ENCODE measurements at places on chromosomes 13 and 19. TPM values are rescaled to one million over a fixed set of nuclear protein-coding genes. Genes with fewer than 3 reads are reported as not detected.
A peak's percentile ranks its signal among the peaks of the same experiment; 100 is the strongest.

- peaks cover 23% of the 10 kb centered on the region for H3K36me3 ChIP-seq
- no peak overlapping the region for H3K4me3 ChIP-seq
- no peak for DNase-seq
- H3K4me1 ChIP-seq = peaks cover 3% of the 10 kb centered on the region
- no peaks in the 10 kb centered on the region for H3K27me3 ChIP-seq
These were observed 116.6 kb upstream of the MCF2L start for GRCh38 chr13:112852392-112852791.

DNA sequence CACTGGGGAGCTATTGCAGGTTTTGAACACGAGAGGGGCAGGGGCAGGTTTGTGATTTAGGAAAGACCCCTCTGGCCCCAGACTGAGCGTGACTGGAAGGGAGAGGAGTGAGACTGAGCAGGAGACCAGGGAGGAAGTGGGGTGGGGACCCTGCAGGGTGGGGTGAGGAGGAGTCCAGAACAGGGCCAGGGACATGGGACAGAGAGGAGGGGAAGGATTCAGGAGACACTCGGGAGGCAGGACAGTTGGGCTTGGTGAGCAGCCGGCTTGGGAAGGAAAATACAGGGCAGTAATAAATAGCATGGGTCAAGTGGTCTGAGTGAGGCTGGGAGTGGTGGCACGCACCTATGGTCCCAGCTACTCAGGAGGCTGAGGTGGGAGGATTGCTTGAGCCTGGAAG is 9.4 kb downstream of the FOSB start:
- no peak for DNase-seq
- no peak overlapping the region for H3K27ac ChIP-seq
- no peaks in the 10 kb centered on the region for H3K36me3 ChIP-seq
- peaks cover 5% of the 10 kb centered on the region for H3K4me1 ChIP-seq

DNA sequence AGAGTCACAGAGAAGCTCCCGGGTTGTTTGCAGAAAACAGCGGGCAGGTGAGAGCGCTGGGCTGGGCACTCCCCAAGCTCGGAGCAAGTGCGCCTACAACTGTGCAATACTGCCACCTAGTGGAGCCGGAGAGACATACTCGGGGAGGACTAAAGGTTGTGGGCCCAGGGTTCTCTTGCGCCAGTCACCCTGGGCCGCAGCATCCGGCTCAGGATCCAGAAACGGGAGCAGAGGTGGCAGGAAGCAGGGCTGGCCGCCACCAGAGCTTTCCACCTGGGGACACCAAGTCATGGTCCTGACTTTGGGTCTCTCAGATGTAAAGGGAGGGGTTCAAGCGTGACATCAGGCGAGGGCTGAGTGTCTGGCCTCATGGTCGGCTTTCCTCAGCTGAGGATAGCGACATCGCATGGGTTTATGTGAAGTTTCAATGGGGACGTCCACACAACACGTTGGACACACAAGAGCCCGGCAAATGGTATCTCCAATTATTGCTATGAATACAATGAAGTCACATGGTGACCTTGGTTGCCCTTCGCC is 11.2 kb upstream of the KLK4 start:
- no peaks in the 10 kb centered on the region for H3K36me3 ChIP-seq
- H3K4me1 ChIP-seq = no peaks in the 10 kb centered on the region
- H3K27me3 ChIP-seq = peaks cover 63% of the 10 kb centered on the region

Gene GFY
- polyA plus RNA-seq = not detected

DNA sequence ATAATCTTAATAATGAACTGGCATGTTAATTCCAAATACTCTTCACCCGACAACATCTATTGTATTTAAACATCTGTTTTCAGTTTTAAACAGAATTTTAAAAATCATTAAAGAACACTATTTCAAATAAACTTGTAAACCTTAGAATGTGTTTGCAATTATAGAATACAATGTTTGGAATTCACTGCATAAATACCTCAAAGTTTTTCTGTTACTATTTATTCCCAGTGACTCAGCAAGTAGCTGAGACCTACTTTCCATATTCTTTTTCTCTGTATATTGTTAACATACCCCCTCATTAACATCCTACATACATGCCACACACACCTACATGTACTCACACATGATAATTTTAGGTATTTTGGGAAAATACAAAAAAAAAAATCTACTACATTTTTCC is 1134.3 kb downstream of the SLITRK1 start:
- peak overlapping the region; percentile 55 for H3K27ac ChIP-seq
- H3K36me3 ChIP-seq = no peaks in the 10 kb centered on the region
- no peaks in the 10 kb centered on the region for H3K27me3 ChIP-seq
- H3K4me1 ChIP-seq = no peaks in the 10 kb centered on the region

DNA sequence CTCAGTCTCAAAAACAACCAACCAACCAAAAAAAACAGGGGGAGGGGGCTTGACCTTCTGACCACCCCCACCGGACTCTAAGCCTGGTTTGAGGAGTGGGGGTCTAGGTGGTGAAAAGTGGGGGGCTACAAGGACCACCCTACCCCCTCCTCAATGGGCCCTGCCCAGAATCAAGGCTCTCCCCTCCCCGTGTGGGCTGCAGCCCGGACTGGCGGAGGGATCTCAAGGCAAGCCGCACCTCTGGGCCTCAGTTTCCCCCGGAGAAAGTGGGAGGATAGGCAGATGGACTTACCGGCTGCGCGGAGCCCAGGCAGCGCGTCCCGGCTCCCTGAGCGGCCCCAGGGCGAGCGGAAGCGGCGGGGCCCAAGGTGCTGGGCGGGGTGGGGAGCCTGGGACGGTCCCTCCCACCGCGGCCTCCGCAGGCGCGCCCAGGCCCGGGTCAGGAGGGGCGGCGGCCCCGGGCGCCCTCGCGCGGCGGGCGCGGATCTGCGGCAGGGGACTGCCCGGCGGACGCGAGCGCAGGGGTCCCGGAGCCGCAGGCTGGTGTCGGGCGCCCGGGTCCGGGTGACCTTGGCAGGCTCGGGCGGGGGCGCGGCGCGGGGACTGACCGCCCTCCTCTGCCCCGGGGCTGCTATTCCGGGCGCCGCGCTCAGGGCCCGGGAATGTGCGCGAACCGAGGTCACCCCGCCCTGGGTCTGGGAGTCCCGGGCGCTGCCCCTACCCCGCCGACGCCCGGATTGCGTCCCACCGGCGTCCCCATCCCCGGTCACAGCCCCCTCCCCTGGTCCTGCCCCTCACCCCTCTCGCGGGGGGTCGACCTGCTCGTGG is at the start of gene ADAMTSL5:
Gene ADAMTSL5 (minus strand): TSS at position 349 of the 828 bp plus-strand sequence. CDS start 2,076 bp downstream, outside the sequence.
- peak; percentile 68 for DNase-seq
- no peak within 1 kb of the TSS for H3K27ac ChIP-seq
- H3K4me3 ChIP-seq = peak within 1 kb of the TSS; percentile 65
- peaks cover 3% of the 10 kb centered on the region for H3K4me1 ChIP-seq
- H3K36me3 ChIP-seq = no peaks in the 10 kb centered on the region

Gene ZNF264
- polyA plus RNA-seq = 8.8 TPM

GRCh38 chr19:38304866-38305429 is 897 bp downstream of the C19orf33 start:
- H3K27me3 ChIP-seq = no peaks in the 10 kb centered on the region
- H3K36me3 ChIP-seq = peaks cover 6% of the 10 kb centered on the region
- no peak overlapping the region for H3K27ac ChIP-seq
- no peak overlapping the region for H3K4me3 ChIP-seq

- no peaks in the 10 kb centered on the region for H3K36me3 ChIP-seq
- DNase-seq = no peak
- H3K27me3 ChIP-seq = no peaks in the 10 kb centered on the region
- no peak overlapping the region for H3K27ac ChIP-seq
These were observed 180.3 kb downstream of the SLITRK1 start for GRCh38 chr13:83702021-83702420.

Gene MISP3
- polyA plus RNA-seq = 1.6 TPM

DNA sequence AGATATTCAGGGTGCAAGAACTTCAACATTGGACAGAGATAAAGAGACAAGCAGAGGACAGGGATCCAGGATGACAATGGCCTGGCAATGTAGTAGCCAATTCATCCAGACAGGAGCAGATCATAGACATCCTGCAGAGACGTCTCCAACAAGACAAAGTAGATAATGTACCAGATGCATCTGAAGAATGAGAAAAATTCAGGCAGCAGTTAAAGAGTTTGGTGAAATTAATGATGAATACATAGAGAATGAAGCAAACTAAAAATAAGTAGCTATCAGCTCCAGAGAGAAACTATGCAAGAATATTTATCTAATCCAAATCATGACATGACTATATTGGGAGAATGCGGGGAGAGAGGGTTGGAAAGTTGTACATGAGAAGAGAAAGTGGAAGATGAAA is 278.4 kb upstream of the DACH1 start:
- H3K4me1 ChIP-seq = peaks cover 14% of the 10 kb centered on the region
- H3K4me3 ChIP-seq = no peak overlapping the region
- DNase-seq = no peak

GRCh38 chr13:30779016-30779415 is 43.7 kb downstream of the ALOX5AP start:
- H3K27ac ChIP-seq = no peak overlapping the region
- no peak overlapping the region for H3K4me3 ChIP-seq
- H3K4me1 ChIP-seq = no peaks in the 10 kb centered on the region
- H3K36me3 ChIP-seq = no peaks in the 10 kb centered on the region
- DNase-seq = no peak
- H3K27me3 ChIP-seq = no peaks in the 10 kb centered on the region

- no peak for DNase-seq
- no peak overlapping the region for H3K4me3 ChIP-seq
- no peak overlapping the region for H3K27ac ChIP-seq
- H3K27me3 ChIP-seq = no peaks in the 10 kb centered on the region
These were observed 16.3 kb downstream of the SERP2 start for GRCh38 chr13:44389876-44390275.

DNA sequence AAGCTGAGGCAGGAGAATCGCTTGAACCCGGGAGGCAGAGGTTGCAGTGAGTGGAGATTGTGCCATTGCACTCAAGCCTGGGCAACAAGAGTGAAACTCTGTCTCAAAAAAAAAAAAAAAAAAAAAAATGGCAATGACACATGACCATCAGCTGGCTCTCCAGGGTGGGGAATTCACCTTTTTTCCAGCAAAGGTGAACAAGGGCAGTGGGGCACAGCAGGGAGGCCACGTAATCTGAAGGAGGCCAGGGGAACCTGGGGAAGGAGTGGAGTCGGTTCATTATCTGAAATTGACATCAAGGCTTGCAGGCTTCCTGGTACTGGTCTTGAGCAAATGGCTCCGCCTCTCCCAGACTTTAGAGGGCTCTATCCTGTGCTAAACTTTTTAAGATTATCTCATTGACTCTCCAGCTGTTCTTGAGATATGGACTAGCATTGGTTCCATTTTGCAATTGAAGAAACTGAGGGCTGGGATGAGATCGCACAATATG is 28.1 kb downstream of the KEAP1 start:
- no peaks in the 10 kb centered on the region for H3K27me3 ChIP-seq
- peak; percentile 1 for DNase-seq
- no peak overlapping the region for H3K4me3 ChIP-seq
- no peaks in the 10 kb centered on the region for H3K4me1 ChIP-seq

GRCh38 chr19:34088292-34088691 is 84.0 kb upstream of the LSM14A start:
- H3K27ac ChIP-seq = no peak overlapping the region
- no peak overlapping the region for H3K4me3 ChIP-seq
- no peaks in the 10 kb centered on the region for H3K4me1 ChIP-seq
- DNase-seq = no peak
- no peaks in the 10 kb centered on the region for H3K27me3 ChIP-seq

GRCh38 chr13:30835442-30835841 is 70.6 kb upstream of the MEDAG start:
- H3K4me3 ChIP-seq = no peak overlapping the region
- peaks cover 9% of the 10 kb centered on the region for H3K4me1 ChIP-seq
- no peaks in the 10 kb centered on the region for H3K27me3 ChIP-seq
- no peak overlapping the region for H3K27ac ChIP-seq

GRCh38 chr13:38693641-38694040 is 6.8 kb downstream of the FREM2 start:
- no peak overlapping the region for H3K27ac ChIP-seq
- no peaks in the 10 kb centered on the region for H3K36me3 ChIP-seq
- no peak for DNase-seq
- H3K4me3 ChIP-seq = no peak overlapping the region
- H3K4me1 ChIP-seq = no peaks in the 10 kb centered on the region

- DNase-seq = no peak
- no peaks in the 10 kb centered on the region for H3K36me3 ChIP-seq
- no peak overlapping the region for H3K4me3 ChIP-seq
- no peak overlapping the region for H3K27ac ChIP-seq
- H3K27me3 ChIP-seq = peaks cover 67% of the 10 kb centered on the region
- H3K4me1 ChIP-seq = no peaks in the 10 kb centered on the region
These were observed 4.9 kb upstream of the LILRA5 start for GRCh38 chr19:54317965-54318240.

DNA sequence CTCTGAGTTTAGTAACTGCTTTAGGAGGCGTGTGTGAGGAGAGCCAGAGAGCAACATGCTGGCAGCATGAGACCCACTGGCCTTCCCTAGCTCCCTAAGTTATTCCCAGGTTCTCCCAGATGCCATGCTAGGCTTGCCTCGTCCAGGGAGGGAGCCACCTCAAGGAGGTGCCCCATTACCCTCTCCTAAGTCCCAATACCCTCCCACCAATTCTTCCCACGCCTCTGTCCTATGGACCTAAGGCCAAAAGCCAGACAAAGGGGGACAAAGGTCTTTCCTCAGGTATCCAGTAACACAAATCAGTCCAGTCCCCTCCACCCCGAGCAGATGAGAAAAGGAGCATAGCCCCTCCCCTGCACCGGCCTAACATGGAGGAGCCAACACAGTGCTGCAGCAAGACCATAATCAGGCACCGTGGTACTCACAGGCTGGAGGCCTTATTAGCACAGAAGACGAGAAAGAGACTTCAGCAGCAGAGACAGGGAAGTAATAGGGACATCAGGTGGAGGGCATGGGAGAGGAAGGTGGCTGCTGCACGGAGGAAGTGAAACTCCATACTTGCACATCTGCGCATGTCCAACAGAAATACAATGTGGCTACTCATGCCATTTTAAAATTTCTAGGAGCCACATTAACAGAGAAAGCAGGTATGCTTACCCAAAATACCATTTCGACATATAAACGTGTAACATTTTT is 46.3 kb downstream of the BRD4 start:
- DNase-seq = no peak
- H3K27me3 ChIP-seq = no peaks in the 10 kb centered on the region
- H3K4me1 ChIP-seq = peaks cover 78% of the 10 kb centered on the region
- no peaks in the 10 kb centered on the region for H3K36me3 ChIP-seq

GRCh38 chr19:2578901-2579677 is 103.2 kb downstream of the GADD45B start:
- H3K4me3 ChIP-seq = peak overlapping the region; percentile 46
- peak overlapping the region; percentile 86 for H3K27ac ChIP-seq
- peaks cover 12% of the 10 kb centered on the region for H3K4me1 ChIP-seq
- peak; percentile 90 for DNase-seq

Gene CEACAM5
- polyA plus RNA-seq = not detected

- no peaks in the 10 kb centered on the region for H3K27me3 ChIP-seq
- no peak for DNase-seq
- H3K4me3 ChIP-seq = no peak overlapping the region
- peaks cover 3% of the 10 kb centered on the region for H3K36me3 ChIP-seq
- H3K27ac ChIP-seq = no peak overlapping the region
- H3K4me1 ChIP-seq = no peaks in the 10 kb centered on the region
These were observed 14.0 kb upstream of the ZNF681 start for GRCh38 chr19:23772675-23773063.

Gene DCT
- 0.11 TPM for polyA plus RNA-seq

Gene CGB2
- 0.64 TPM for polyA plus RNA-seq

GRCh38 chr13:32178763-32179162 is 136.4 kb downstream of the ZAR1L start:
- no peak overlapping the region for H3K27ac ChIP-seq
- H3K4me1 ChIP-seq = no peaks in the 10 kb centered on the region
- H3K4me3 ChIP-seq = no peak overlapping the region
- no peaks in the 10 kb centered on the region for H3K27me3 ChIP-seq

Data from SK-N-SH (cell line).